ENCODE measurements at places on chromosomes 3 and 15.

DNA sequence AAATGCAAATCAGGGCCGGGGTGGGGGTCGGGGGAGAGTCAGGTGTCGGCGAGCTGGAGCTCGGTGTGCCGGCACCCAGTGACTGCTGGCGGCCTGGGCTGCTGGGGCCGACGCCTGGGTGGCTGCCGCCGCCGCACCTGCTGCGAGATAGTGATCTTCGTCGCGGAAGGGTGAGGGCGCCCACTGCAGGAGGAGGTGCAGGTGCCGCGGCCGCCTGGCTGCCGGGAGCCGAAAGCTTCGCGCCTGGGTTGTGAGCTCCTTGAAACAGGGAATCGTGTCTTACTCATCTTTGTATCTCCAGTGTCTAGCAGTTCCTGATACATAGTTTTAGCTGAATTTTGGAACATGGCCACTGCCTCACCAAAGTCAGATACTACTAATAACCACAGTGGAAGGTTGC lies 64.0 kb upstream of the CPOX start:
- peak overlapping the region; percentile 46 for H3K4me3 ChIP-seq
- no peaks in the 10 kb centered on the region for H3K4me1 ChIP-seq
- no peak for DNase-seq
- H3K36me3 ChIP-seq, result no peaks in the 10 kb centered on the region
- H3K27ac ChIP-seq, result no peak overlapping the region
- peaks cover 25% of the 10 kb centered on the region for H3K27me3 ChIP-seq

- H3K27ac ChIP-seq, result no peak overlapping the region
- peaks cover 23% of the 10 kb centered on the region for H3K4me1 ChIP-seq
- no peak overlapping the region for H3K4me3 ChIP-seq
- DNase-seq, result no peak
- peaks cover 4% of the 10 kb centered on the region for H3K36me3 ChIP-seq
These were observed 9.2 kb downstream of the ALPK3 start for GRCh38 chr15:84826369-84826823.

DNA sequence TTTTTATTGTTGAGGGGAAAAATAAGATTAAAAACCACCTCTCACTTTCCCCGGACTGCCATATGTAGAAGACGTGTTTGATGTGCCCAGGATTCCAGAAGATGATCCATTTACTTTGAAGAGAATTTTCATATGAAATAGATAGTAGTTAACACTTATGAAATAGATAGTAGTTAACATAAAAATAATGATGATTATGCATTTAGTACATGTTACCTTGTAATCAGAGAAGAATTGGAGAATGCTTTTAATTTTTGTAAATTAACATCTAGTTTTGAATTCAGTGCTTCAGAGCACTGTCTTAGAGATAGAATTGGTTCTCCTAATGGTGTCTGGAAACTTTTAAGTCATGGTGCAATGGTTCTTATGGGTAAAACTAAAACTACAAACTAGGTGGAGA lies 46.1 kb upstream of the CRTC3 start:
- no peak overlapping the region for H3K4me3 ChIP-seq
- no peak for DNase-seq
- no peak overlapping the region for H3K27ac ChIP-seq

- no peak overlapping the region for H3K4me3 ChIP-seq
- H3K4me1 ChIP-seq, result peaks cover 8% of the 10 kb centered on the region
- peaks cover 21% of the 10 kb centered on the region for H3K27me3 ChIP-seq
- no peaks in the 10 kb centered on the region for H3K36me3 ChIP-seq
- no peak for DNase-seq
These were observed 168.7 kb upstream of the STAC start for GRCh38 chr3:36211652-36211999.

All from type B pancreatic cell (in vitro differentiated cells).